GM12892 (cell line): ENCODE measurements at places on chromosomes 13 and 19.
A peak's percentile ranks its signal among the peaks of the same experiment; 100 is the strongest.

DNA sequence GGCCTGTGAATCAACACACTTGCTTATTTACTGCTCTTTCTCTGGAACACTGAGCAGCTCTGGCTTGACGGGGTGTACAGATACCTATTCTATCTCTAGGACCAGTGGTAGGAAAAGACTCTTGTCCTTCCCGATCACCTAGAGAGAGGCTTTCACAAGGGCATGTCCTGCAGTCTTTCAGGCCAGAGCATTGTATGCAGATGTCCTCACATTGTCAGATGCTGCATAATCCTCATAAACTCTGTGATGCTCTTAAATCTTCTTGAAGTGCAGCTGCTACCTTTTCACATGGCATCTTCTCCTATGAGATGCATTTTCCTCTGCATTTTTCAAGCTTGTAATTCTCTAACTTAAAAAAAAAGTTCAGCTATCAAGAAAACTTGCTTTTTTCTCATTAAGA is 369.4 kb downstream of the OLFM4 start:
- DNase-seq, result no peak

DNA sequence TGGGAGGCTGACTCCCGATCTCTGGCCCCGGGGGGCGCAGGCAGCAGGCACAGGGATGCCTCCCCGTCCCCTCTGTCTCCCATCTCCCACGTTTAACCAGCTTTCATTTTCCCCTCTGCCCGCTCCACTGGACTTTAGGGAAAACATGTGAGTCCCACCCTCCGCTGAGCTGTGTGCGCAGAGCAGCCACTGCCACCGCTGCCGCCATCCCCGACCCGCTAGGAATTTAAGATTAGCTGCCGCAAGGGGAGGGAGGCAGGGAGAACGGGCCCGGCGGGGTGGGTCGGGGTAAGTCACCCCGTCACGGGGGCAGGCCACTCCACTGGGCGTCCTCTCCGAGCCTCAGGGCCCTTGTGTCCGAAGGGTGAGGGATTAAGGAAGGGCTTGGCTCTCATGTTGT is 15.5 kb downstream of the KCNN1 start:
- no peak for DNase-seq

DNA sequence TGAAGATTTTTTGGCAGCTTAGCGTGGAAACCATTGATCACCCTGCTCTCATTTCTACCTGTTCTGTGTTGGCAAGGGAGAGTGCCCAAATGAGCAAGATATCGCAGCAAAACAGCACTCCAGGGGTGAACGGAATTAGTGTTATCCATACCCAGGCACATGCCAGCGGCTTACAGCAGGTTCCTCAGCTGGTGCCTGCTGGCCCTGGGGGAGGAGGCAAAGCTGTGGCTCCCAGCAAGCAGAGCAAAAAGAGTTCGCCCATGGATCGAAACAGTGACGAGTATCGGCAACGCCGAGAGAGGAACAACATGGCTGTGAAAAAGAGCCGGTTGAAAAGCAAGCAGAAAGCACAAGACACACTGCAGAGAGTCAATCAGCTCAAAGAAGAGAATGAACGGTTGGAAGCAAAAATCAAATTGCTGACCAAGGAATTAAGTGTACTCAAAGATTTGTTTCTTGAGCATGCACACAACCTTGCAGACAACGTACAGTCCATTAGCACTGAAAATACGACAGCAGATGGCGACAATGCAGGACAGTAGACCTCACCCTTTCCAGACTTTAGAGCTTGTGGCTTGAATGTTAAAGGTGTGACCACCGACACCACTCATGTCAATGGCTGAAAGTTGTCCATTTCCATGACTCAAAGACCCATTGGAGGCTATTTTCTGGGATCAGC is 5.8 kb downstream of the CEBPG start:
- DNase-seq, result no peak

- no peak for DNase-seq
Observed at GRCh38 chr13:23432626-23433025, 876 bp downstream of the SACS start.

DNA sequence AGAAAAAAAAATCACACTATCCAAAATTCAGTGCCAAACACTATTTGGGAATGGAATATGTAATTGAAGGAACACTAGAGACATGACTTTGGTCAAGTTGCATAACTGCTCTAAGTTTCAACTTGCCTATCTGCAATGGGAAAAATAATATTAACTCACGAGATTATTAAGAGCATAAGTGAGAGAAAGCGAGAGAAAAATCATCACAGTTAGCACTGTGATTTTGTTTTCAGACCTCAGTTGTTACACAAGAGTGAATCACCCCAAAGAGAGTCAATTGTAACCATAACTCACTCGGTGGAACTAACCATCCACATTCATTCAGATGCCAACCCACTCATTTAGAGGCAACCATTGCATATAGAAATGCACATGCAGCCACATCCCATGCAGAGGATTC is 147.1 kb downstream of the NHLRC3 start:
- no peak for DNase-seq

DNA sequence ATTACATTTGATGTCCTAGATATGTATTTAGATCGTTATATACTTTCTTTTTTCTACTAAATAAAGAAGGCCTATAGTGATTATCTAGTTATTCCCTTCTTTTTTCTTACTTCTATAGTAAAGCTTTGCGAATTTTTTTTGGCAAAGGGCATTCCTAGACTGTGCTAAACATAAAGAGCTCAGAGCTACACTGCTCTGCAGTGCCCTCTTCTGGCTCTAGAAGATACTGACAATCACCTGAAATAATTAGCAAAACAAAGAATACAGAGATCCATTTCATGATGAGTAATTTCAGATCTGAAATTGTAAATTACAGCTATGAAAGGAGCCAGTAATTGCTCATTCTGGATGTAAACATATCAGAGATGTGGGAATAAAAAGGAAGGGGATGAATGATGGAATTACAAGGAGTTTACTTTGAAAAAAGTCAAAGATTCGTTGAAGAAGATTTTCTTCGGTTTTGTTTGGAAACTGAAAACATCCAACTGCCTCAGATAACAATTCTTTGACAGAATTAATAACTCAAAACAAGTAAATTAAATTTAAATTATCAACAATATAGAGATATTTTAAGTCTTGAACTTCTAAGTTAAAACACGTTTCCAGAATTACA is 288.5 kb downstream of the NALCN start:
- DNase-seq, result no peak

GRCh38 chr13:98768522-98768921 is 16.1 kb upstream of the SLC15A1 start:
- no peak for DNase-seq

DNA sequence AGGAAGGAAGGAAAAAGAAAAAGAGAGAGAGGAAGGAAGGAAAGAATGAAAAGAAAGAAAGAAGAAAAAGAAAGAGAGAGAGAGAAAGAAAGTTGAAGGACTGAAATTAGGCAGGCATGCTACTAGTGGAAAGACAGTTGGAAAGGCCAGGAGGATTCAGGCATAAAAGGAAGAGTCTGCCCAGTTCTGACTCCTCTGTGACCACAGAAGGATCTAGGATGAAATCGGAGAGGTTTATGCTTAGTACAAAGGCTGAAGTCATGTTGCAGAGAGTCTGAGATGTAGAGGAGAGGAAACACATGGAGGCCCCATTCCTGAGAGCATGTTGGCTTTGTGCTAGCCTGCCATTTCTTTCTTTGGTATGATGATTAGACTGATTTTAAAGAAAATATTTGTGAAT is 246.5 kb upstream of the ARGLU1 start:
- DNase-seq, result no peak

DNA sequence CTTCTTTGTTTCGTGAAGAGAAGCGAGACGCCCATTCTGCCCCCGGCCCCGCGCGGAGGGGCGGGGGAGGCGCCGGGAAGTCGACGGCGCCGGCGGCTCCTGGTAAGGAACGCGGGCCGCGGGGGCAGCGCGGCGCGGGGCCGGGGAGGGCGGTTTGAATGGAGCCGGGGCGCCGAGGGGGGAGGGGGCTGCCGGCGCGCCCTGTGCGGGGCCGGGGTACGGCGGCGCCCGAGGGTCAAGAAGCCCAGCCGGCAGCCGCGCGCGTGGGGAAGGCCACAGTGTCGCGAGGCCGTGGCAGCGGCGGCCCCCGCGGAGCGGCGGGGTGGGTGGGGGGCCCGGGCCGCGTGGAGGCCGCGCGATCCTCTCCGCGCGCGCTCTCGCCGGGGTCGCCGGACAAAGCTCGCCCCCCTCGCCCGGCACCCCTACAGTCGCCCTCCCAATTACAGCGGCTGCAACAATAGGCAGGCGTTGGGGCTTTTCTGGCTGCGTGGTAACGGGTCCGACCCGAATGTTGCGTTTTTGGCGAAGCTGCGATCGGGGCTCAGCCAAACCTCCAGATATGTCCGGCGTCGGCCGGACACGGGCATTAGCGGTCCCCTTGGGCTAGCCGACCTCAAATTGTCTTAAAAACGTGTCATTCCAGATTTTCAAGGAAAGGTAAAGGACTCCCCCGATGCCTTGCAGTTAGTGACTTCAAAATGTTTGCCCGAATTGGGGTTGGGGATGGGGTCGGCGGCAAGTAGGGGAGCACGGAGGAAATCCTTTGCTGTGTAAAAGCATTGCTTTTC is 437 bp downstream of the SMARCA4 start:
- no peak for DNase-seq

DNA sequence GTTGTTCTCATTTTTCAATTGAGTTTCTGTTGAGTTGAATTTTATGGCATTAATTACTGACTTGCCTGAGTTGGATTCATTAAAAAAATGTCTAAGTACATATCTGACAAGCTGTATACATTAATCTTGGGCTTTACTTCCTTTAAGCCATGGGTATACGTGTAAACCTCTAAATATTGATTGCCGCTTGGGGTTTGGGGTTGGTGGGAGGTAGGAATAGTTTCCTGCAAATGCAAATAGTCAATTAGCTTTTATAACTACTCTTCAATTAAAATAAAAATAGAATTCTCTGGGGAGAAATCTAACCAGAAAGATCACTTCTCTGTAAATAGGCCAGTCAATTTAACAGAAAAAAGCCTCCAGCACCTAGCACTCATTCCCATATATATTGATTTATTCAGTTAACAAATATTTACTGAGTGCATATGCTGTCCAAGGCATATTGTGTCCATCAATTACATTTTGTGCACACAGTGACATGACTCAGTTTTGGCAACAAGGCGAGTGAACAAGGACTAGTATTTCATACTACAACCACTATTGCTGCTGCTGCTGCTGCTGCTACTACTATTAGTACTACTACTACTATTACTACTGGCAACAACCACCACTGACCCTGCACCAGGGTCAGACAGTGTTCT is 306.8 kb downstream of the RFC3 start:
- DNase-seq, result no peak

- DNase-seq, result no peak
Observed at GRCh38 chr19:52099497-52100138, 4.1 kb upstream of the ZNF841 start.

GRCh38 chr19:40609561-40610395 is 8.6 kb downstream of the LTBP4 start:
- peak; percentile 98 for DNase-seq

- DNase-seq, result no peak
Observed at GRCh38 chr13:71242201-71242600, 624.8 kb downstream of the DACH1 start.

DNA sequence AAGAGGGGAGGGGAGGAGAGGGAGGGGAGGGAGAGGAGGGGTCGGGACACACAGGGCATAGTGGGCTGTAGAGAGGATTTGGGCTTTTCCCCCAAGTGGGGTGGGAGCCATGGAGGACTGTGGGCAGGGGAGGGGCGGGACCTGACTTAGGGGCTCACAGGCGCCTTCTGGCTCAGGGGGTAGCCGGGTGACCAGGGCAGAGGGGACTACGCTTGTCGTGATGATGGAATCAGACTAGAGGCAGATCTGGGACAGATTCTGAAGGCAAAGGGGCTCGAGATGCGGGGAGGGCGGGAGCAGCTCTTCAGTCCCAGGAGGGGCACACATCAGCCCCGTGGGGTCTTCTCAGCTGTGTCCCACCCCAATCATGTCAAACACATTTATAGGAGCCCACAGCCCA is 13.5 kb downstream of the NDUFA11 start:
- no peak for DNase-seq

DNA sequence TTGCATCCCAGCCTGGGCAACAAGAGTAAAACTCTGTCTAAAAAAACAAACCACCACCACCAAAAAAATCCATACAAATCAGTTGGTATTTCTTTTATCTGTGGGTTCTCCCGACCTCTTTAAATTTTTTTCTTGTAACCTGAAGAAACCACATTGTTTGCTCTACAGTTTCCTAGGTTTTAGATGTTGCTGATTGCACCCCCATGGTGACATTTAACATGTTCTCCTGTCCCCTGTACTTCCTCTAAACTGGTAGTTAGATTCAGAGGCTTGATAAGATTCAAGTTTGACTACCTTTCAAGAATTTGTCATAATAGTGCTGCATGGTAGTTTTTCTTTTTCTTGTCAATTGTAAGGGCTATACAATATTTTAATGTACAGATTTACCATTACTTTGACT is 24.0 kb downstream of the ALG5 start:
- no peak for DNase-seq

DNA sequence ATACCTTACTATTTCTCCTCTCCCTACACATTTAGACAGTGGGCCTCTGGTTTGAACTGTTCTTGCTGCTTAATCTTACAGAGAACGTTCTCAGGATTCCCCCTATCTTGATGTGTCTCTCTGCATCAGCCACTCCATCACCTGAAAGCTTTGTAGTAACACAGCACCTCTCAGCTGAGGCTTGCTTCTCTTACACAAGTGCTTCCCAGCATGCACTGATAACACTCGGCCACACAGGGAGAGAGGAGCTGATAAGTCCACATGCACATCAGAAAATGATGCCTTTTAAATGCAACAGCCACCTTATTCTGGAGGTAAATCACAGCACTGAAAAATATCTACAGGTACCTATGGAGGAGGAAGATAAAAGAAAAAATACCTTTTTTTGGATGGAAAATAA is 192.2 kb upstream of the TSHZ3 start:
- DNase-seq, result no peak

- no peak for DNase-seq
Observed at GRCh38 chr13:44412346-44412935, 38.8 kb downstream of the SERP2 start.

GRCh38 chr19:42514449-42514848 is 13.8 kb downstream of the CEACAM1 start:
- no peak for DNase-seq

DNA sequence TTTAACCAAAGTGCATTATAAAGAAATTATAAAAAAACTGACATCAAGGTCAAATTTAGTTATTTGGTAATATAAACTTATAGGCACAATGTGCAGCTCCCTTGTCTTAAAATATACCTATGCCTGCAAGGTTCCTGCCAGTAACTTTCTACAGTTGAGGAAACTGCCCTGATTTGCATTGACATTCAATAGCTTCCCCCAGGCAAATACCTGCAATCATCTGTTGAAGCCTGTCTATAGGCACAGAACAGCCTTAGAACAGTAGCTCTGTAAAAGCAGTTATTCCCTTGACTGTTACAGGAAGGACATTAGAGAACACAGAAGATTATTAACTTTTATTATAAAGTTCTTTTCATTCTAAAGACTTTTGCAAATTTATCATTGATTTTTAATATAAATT is 1239.5 kb downstream of the PCDH9 start:
- DNase-seq, result no peak

GRCh38 chr19:38852231-38853044 is 2.7 kb upstream of the HNRNPL start:
- no peak for DNase-seq

DNA sequence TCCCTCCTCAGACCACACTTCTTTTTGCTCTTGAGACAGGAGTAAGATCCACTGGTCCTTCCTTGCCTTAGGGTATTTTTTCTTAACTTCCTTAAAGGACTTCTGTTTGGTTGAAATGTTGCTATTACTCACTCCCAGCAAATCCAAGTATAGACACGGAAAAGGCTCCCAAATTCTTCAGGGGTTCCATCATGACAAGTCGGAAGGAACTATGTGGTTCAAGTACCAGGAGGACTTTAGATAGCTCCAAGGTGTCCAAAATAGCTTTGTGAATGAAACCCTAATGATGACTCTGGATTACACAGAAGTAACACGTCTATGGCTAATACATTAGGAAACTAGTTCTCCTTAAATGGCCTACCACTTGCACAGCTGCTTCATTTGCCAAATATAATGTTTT is 238.7 kb downstream of the KCTD12 start:
- no peak for DNase-seq
